ENCODE measurements at places on chromosomes 3 and 15.

- no peak for DNase-seq
Measured at GRCh38 chr3:41050144-41050543, 149.2 kb upstream of the CTNNB1 start.

DNA sequence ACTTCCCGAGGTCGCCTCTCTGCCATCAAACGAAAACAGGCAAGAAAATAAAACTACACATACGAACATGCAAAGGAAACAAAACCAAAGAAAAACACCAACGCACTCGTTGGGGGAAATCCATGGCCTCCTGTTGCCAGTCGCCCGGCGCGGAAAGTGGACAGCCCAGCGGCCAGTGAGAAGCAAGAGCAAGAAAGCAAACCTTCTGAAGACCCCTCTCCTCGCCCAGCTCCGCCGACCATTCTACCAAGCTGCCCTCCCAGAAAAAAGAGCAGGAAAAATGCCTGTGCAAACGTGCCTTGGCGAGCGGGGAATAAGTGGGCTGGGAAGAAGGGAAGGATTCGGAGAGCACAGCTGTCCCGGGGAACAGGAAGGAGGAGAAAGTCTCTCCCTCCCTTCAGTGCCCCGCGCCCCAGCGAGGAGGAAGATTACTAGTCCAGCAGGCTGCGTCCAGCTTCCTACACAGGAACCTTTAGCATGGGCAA lies 802 bp upstream of the NECTIN3 start:
- DNase-seq = peak; percentile 41

GRCh38 chr3:160049988-160050387 lies 61.4 kb downstream of the IL12A start:
- DNase-seq = no peak

DNA sequence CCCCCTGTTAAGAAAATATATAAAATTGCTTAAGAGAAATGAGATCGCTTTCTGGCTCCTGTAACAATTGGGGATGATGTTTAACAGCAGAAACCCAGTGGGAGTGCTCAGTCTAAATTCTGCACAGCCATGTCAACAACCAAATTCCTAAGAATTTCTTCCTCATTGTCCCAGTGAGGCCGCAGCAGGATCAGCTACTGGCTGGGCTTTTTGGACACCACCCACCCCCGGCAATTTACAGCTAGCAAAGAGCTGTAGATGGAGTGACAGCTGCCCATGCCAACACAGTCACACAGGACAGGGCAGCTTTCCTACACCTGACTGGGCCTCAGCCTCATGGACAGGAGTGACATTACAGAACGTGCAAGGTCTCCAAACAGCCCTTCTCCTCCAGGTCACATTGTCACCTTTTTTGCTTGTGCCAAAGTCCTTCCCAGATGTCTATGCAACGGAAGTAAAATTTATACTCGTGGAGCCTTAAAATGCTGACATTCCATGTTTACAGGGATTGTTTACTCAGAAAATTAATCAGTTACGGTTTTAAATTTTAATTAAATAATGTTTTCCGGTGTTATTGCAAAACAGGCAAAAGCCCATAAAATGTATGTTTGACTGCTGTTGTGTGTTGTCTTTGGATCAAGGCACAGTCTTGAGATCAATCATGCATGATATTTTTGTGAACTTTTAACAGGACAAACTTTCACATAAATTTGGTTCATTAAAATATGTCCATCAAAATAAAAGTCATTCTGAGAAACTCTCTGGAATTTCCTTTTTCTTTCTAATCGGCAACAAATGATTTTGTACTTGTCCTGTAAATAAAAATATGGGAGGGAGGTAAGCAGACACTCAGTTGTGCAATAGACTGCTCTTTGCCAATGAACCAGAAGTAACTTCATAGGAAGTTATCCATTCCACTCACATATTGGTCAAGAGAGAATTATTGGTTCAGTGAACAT lies 943.2 kb downstream of the MCTP2 start:
- no peak for DNase-seq

DNA sequence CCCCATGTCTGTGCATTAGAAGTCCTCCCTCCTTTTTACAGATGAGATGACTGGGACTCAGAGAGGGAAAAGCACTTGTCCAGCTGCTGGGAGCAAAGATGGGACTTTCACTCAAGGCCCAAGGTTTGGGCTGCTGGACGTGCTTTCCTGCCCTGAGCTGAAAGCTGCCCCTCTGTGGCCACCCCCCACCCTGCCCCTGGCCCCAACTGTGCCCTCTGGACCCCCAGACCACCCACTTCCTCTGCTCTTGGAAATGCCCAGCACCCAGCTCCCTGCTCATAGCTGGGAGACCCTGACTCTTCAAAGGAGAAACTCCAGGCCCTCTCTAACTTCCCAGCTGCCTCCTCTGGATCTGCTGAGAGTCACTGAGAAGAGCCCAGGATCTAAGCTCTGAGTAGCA lies 20.7 kb downstream of the GRIP2 start:
- no peak for DNase-seq

All from stimulated activated CD4-positive, alpha-beta T cell treated with anti-CD3 and anti-CD28 coated beads, Interleukin-15, amount 100 ng/mL, for 24 hours (primary cell).